ENCODE measurements at places on chromosomes 12 and 14.

- no peak overlapping the region for H3K4me3 ChIP-seq
- H3K36me3 ChIP-seq: no peaks in the 10 kb centered on the region
- DNase-seq: no peak
- no peak overlapping the region for H3K27ac ChIP-seq
Observed at GRCh38 chr14:80117876-80118275, 93.4 kb downstream of the DIO2 start.

DNA sequence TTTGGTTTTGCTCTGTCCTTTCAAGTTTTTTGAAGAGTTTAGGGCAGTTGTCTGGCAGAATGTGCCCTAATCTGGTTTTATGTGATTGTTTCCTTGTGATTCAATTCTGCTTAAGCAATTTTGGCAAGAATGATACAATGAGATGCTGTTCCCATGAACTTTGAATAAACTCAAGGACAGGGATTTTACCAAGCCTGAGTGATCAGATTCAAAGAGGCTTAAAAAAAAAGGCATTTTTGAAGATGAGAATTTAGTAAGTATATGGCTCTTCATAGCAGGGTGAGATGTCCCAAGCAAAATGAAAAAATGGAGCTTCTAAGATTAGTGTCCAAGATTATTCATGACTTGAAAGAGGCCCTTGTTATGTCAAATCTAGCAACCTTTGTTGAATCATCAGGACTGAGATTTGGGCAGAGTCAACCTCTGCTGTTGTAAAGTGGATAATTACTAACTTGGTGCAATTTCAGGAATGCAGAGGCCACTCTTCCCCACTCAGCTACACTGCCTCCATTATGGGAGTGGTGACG, 180.6 kb upstream of the NUDT4 start:
- no peak overlapping the region for H3K27ac ChIP-seq
- no peaks in the 10 kb centered on the region for H3K27me3 ChIP-seq
- no peak for DNase-seq

- peak overlapping the region; percentile 82 for H3K4me3 ChIP-seq
- H3K36me3 ChIP-seq: peaks cover 14% of the 10 kb centered on the region
- H3K27ac ChIP-seq: peak overlapping the region; percentile 97
- peaks cover 38% of the 10 kb centered on the region for H3K4me1 ChIP-seq
- DNase-seq: peak; percentile 91
Observed at GRCh38 chr12:57087010-57087690, 1.8 kb upstream of the NAB2 start.

DNA sequence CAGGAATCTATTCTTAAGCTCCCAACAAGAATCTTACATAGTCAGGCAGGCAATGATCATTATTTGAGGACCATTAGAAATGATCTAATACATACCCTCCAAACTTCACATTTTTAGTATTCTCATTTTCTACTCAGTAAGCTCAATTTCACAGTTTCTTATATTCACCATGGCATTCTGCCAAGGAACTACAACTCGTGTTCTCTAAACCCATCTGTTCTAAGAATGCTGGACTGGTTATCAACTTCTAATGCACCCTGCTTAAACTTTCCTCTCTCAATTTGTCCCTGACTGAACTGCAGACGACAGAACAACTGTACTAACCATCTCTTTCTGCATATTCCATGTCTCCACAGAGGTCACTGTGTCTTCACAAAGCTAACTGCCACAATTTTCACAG, 58.6 kb downstream of the GXYLT1 start:
- H3K4me1 ChIP-seq: peaks cover 42% of the 10 kb centered on the region
- H3K27me3 ChIP-seq: no peaks in the 10 kb centered on the region

- no peaks in the 10 kb centered on the region for H3K27me3 ChIP-seq
- peak overlapping the region; percentile 20 for H3K4me3 ChIP-seq
- H3K27ac ChIP-seq: peak overlapping the region; percentile 73
- no peak for DNase-seq
Observed at GRCh38 chr14:52086711-52087110, 17.9 kb upstream of the NID2 start.

DNA sequence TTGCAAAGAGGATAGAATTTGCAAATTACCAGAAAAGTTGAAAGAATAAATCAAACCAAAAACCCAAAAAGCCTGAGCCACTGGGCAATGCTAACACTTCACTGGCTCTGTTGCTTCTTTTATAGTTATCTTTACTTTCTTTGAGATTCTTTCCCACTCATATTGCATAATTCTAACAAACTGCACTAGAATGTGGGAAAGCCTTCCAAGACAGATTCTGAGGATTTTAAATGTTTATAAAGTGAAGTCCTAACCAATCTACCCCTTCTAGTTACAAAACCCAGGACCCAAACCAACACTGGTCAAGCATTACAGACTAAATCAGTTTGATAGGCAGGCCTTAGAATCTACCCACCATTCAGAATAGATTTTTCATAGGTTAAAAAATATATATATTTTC, 150.9 kb downstream of the MED13L start:
- H3K27ac ChIP-seq: peak overlapping the region; percentile 5
- H3K27me3 ChIP-seq: no peaks in the 10 kb centered on the region
- no peak for DNase-seq
- no peaks in the 10 kb centered on the region for H3K36me3 ChIP-seq
- H3K4me3 ChIP-seq: no peak overlapping the region

GRCh38 chr14:98890556-98891340, 381.2 kb downstream of the BCL11B start:
- no peak overlapping the region for H3K27ac ChIP-seq
- H3K36me3 ChIP-seq: no peaks in the 10 kb centered on the region

GRCh38 chr12:114245555-114245954, 160.4 kb downstream of the TBX5 start:
- H3K4me1 ChIP-seq: no peaks in the 10 kb centered on the region
- DNase-seq: no peak
- no peaks in the 10 kb centered on the region for H3K36me3 ChIP-seq
- H3K27ac ChIP-seq: no peak overlapping the region

DNA sequence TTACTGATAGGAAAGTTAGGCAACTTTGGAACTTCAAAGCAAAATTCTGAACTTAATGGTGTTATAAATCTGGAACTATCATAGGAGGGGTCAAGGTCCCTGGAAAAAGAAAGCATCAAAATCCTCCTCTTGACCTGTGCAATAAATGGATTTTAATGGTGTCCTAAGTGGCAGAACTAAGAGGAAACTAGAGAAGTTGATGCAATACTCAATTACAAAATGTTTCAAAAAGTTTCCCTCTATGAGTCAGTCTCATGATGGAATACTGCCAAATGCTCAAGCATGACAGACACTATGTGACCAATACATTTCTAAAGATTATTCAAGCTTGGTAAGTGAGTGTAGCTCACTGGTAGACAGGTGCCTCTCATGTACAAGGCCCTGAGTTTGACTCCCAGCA, 47.7 kb upstream of the ERGIC2 start:
- H3K4me1 ChIP-seq: peaks cover 16% of the 10 kb centered on the region
- H3K4me3 ChIP-seq: no peak overlapping the region
- no peak for DNase-seq
- peak overlapping the region; percentile 6 for H3K27ac ChIP-seq

GRCh38 chr12:39395866-39396265, 47.1 kb downstream of the KIF21A start:
- H3K27me3 ChIP-seq: no peaks in the 10 kb centered on the region
- no peak overlapping the region for H3K27ac ChIP-seq
- H3K36me3 ChIP-seq: no peaks in the 10 kb centered on the region
- H3K4me3 ChIP-seq: no peak overlapping the region
- DNase-seq: no peak

DNA sequence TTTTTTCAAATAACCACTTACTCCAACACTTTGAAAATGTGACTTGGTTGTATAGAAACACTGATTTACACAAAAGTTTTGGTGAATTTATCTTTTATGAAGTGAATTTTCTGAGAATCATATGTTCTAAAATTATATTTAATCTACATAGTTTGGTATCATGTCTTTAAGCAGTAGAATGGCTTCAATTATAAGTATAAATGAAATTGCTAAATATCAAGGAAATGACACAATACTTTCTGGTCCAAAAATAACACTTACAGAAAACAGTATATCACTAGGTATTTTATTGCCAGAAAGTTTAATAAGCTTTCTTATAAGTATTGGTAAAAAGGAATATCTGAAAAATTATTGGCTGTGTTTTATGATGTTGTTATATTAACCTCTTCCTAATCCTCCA, 90.9 kb downstream of the SRGAP1 start:
- H3K36me3 ChIP-seq: no peaks in the 10 kb centered on the region
- peak overlapping the region; percentile 78 for H3K27ac ChIP-seq
- H3K4me1 ChIP-seq: peaks cover 49% of the 10 kb centered on the region
- no peak for DNase-seq

GRCh38 chr14:99576304-99576703, 27.7 kb downstream of the CCDC85C start:
- peaks cover 67% of the 10 kb centered on the region for H3K4me1 ChIP-seq
- H3K27ac ChIP-seq: no peak overlapping the region
- H3K4me3 ChIP-seq: no peak overlapping the region
- no peaks in the 10 kb centered on the region for H3K36me3 ChIP-seq
- no peak for DNase-seq

- DNase-seq: no peak
- no peaks in the 10 kb centered on the region for H3K4me1 ChIP-seq
- no peak overlapping the region for H3K4me3 ChIP-seq
- H3K36me3 ChIP-seq: peaks cover 23% of the 10 kb centered on the region
Observed at GRCh38 chr12:120455302-120455701, 9.1 kb downstream of the GATC start.

DNA sequence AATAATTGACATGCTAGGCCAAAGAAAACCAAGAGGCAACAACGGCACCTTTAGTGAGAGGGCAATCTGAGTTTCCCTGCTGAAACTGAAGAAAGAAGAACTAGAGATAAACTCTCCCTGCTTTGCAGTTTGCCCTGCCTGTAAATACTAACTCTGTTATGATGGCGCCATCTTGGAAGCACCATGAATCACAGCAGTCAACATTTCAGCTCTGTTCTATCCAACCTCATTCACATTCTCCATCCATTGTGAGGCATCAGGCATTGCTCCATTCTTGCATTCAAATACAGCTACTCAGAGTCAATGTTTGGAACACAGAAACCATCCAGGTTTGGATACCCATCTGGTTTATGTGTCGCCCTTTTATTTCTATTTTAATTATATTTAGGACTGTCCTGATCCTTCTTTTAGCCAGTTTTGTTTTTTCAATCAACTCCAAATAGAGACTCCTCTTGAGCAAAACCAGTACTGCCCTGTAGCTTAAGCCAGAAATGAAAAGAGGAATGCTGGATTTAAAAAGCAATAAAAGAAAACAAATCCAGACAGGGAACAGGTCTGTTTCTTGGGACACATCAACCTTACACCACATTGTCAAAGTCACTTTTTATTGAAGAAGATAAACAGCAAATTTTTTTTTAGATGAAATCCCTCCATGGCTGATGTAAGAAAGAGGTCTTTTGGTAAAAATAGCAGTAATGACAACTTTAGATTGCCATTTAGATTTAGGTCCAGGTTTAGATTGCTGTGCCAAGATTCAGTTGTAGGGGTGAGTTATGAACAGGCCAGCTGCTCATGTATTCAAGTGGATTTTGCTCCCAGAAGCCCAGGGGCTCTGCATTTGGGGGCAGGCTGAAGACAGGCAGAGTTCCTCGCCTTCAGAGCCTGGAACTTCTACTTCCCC, 33.3 kb upstream of the PPM1A start:
- no peaks in the 10 kb centered on the region for H3K4me1 ChIP-seq
- peaks cover 24% of the 10 kb centered on the region for H3K27me3 ChIP-seq
- no peaks in the 10 kb centered on the region for H3K36me3 ChIP-seq
- DNase-seq: no peak
- no peak overlapping the region for H3K4me3 ChIP-seq
- H3K27ac ChIP-seq: no peak overlapping the region

GRCh38 chr12:11875414-11875935, 195.3 kb upstream of the BCL2L14 start:
- no peak overlapping the region for H3K27ac ChIP-seq
- no peak for DNase-seq
- H3K4me1 ChIP-seq: peaks cover 45% of the 10 kb centered on the region
- peaks cover 19% of the 10 kb centered on the region for H3K36me3 ChIP-seq
- H3K27me3 ChIP-seq: no peaks in the 10 kb centered on the region

DNA sequence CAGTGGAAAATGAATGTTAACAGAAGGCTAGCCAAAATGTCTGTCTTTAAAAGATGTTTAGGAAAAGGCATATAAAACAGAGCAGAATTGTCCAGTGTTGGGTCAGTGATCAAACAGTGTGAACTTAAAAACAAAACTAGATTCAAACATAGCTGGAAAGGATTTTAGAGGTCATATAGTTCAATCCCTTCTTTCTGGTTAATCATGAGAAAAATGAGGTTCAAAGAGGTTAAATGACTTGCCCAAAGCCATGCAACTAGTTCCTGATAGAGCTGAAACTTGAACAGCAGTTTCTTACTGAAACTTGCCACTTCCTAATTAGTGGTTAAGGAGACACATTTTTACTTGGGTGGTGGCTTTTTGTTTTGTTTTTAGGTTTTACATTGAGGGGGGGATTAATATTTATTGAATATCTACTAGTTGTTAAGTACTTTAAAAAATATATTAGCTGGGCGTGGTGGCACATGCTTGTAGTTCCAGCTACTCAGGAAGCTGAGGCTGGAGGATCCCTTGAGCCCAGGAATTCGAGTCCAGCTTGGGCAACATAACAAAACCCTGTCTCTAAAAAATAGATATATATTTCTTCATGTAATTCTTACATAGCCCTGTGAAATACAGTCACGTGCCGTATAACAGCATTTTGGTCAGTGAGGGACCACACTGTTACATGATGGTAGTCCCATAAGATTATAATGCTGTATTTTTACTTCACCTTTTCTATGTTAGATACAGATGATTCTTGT, 20.4 kb downstream of the ACVR1B start:
- H3K27ac ChIP-seq: peak overlapping the region; percentile 75
- no peak overlapping the region for H3K4me3 ChIP-seq
- no peaks in the 10 kb centered on the region for H3K27me3 ChIP-seq
- H3K4me1 ChIP-seq: peaks cover 47% of the 10 kb centered on the region

GRCh38 chr12:127664901-127665300, 602.1 kb upstream of the TMEM132C start:
- H3K4me1 ChIP-seq: no peaks in the 10 kb centered on the region
- no peaks in the 10 kb centered on the region for H3K36me3 ChIP-seq
- H3K4me3 ChIP-seq: no peak overlapping the region
- peaks cover 28% of the 10 kb centered on the region for H3K27me3 ChIP-seq
- DNase-seq: peak; percentile 5
- H3K27ac ChIP-seq: no peak overlapping the region

GRCh38 chr12:47223848-47224213, 144.1 kb upstream of the AMIGO2 start:
- H3K4me3 ChIP-seq: no peak overlapping the region
- H3K36me3 ChIP-seq: no peaks in the 10 kb centered on the region
- H3K4me1 ChIP-seq: peaks cover 22% of the 10 kb centered on the region
- peak overlapping the region; percentile 60 for H3K27ac ChIP-seq
- H3K27me3 ChIP-seq: no peaks in the 10 kb centered on the region

GRCh38 chr12:60349232-60349978, 753.6 kb downstream of the SLC16A7 start:
- no peaks in the 10 kb centered on the region for H3K27me3 ChIP-seq
- H3K4me3 ChIP-seq: no peak overlapping the region
- H3K27ac ChIP-seq: no peak overlapping the region

- no peak overlapping the region for H3K27ac ChIP-seq
- no peak overlapping the region for H3K4me3 ChIP-seq
- no peaks in the 10 kb centered on the region for H3K27me3 ChIP-seq
Observed at GRCh38 chr14:88463318-88463717, 77.9 kb downstream of the SPATA7 start.

Data from osteocyte (in vitro differentiated cells).